ENCODE measurements at places on chromosomes 1 and 21.
A peak's percentile ranks its signal among the peaks of the same experiment; 100 is the strongest.

DNA sequence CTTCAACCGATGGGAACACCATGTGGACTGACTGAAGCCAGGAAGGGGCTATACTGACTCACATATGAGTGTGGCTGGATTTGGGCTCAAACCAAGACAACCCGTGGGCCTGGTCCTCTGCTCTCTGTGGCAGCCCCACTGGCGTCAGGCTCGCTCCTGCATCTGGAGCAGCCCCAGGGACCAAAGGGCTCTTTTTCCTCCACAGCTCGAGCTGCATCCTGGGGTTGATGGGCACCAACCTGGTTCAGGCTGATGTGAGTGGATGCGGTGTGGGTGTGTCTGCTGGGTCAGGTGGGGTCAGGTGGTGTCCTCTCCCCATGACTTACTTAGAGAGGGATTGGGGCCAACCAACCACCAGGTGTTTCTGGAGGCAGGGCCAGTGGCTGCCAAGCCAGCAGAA lies 303.0 kb upstream of the AJAP1 start:
- no peak for DNase-seq

DNA sequence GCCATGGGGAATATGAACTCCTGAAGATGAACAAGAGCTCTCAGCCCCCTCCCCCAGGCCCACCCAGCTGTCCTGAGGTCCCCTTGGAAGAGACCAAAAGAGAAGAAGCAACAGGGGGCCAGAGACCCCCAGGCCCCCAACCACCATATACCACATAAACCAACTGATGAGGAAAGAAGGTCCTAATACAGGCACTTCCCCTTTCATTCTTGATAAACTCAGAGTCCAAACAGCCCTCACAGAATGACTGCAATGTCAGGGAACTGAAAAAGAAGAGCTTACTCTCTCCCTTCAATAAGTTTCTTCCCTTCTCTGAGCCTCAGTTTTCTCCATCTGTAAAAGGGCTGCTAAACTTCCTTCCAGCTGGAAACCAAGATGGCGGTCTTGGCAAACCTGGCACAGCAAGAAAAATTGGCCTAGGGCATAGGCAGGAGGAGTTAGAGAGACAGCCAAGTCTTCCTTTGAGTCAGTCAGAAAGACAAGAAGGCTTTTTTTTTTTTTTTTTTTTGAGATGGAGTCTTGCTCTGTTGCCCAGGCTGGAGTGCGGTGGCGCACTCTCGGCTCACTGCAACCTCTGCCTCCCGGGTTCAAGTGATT lies 90.5 kb downstream of the VWA5B1 start:
- DNase-seq: no peak

GRCh38 chr1:78088015-78088414 lies 42.2 kb downstream of the GIPC2 start:
- DNase-seq: no peak

DNA sequence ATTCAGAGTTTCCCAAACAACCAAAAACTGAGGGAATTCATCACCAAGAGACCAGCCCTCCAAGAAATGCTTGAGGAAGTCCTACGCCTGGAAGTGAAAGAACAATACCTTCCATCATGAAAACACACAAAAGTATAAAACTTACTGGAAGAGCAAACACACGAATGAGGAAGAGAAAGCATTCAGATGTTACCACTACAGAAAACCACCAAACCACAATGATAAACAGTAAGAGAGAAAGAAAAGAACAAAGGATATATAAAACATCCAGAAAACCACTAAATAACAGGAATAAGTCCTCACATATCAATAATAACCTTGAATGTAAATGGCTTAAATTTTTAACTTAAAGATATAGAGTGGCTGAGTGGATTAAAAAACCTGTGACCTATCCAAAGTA lies 58.5 kb upstream of the BCL10 start:
- DNase-seq: no peak

GRCh38 chr1:204149107-204149506 lies 2.7 kb downstream of the ETNK2 start:
- DNase-seq: no peak

DNA sequence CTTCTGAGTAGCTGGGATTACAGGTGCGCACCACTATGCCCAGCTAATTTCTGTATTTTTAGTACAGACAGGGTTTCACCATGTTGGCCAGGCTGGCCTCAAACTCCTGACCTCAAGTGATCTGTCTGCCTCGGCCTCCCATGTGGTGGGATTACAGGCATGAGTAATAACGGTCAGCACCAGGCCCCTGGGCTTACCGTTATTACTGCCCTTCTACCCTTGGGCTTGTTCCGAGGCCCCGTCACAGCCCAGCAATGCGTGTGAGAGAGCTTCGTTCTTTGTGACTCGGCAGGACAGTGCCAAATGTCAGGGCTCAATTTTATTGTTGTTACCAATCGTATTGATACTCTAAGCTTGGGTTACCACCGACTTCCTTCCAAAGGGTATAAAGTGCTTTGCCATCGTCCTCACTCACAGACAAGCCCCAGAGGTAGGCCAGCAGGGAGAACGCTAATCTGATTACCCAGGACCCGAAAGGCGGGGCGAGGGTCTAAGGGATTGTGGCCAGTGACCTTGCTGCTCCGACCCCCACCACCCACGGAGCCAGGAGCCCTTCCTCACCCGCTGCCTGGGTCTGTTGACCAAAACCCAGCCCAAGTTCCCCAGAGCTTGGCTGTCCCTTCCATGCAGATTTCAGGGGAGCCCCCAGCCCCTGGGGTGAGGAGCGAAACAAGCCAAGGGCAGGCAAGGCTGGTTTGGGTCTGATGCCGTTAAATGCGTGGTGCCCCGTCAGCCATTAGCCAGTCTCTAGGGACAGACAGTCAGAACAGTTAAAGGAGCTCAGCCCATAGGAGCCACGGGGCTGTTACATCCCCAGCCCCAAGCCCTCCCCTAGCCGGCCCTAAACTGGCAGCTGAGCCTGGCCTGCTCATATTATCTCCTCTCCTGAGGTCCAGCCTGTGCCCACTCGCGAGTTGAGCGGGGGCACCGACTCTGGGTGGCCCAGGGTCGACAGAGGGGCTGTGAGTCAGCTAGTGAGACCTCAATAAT lies 54.9 kb upstream of the CASZ1 start:
- DNase-seq: no peak

- DNase-seq: no peak
Measured at GRCh38 chr21:34262469-34262845, 101.3 kb upstream of the KCNE2 start.

- DNase-seq: no peak
Measured at GRCh38 chr1:40945491-40945973, 34.0 kb upstream of the CTPS1 start.

GRCh38 chr1:45608175-45609156 lies 15.4 kb downstream of the CCDC17 start:
- peak; percentile 24 for DNase-seq

DNA sequence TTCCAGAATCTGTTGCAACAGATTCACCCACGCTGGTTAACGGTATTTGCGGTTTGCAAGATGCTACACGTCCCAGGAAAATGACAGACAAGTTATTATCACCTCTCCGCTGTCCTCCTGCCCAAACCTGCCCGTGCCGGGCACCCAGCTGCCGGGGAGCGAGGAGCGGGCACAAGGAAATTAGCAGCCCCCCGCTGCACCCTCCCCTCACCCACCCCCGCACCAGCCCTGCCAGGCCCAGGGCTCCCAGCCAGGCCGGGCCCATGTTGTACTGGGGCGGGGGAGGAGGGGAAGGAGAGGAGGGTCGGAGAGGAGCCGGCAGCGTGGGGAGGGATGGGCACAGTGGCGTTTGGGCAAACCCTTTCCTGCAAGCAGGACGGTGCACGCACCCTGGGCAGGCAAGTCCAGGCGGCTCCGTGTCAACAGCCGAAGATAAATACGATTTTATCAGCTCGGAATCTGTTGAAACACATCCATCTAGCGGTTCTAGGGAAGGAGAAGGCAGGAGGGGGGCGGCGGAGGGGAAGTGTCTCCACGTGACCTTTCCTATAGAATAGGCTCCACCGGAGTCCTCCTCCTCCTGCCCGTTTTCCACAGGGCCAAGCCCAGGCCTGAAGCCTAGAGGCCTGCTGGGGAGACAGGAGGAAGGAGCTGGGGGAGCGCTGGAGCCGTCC lies 35.1 kb upstream of the CCDC27 start:
- DNase-seq: no peak

GRCh38 chr1:65792669-65793358 lies at the start of gene PDE4B:
Gene PDE4B (plus strand): TSS chr1:65792895.
- no peak for DNase-seq

DNA sequence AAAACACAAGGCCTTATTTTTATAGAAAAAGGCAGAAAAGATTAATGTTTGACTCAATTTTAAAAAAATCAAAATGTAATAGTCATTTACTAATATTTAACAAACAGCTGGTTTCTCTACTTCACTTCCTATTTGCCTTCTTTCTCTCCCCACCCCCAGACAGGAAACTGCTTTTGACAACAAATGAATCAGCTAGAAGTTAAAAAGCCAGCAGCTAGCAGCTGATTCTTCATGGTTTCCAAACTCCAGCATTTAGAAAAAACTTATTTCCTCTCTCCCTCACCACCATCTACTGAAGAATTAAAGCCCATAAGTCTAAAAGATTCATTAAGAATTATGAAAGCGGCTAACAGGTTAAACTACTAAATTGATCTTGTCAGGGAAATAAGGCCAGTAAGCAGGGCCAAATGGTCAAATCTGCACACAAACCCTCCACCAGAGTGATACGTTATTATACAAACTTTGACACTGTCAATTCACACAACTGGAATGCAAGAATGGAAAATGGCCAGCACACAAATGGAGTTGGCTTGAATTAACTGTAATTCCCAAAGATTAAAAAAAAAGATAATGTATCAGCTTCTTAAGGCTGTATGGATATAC lies 4.0 kb downstream of the WDR26 start:
- no peak for DNase-seq

DNA sequence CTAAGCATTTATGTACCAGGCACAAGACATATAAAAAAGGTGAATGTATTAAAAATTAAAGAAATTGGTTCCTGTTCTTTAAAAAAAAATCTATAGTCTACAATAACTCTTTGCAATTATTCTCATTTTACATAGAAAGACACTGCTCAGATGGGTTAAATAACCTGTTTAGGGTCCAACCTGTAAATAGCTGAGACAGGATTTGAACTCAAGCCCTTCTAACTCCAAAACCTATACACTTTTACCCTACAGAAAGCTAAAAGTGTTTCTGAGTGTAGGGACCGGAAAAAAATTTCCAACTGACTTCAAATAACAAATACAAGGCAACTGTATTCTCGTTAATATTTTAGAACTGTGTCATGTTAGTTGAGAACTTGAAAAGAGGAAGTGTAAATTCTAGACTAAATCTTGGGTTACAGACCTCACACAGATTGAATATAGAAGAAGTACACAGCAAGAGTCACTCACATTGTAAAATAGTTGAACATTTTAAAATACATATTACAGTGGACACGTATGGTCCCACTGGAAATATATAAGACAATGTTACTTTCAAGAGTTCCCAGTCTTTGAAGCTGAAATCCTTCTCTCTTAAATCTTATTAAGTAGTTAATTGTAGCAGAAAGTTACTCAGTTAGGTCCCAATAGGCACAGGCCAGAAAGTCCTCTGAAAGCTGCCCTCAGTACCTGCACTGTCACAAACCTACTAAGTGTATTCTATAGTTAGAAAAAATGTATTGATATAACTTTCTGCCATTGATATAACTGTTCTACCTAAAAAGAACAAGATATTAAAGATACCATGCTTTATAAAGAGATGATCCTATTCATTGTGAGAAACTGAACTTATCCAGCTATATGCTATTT lies 7.3 kb downstream of the EDEM3 start:
- DNase-seq: no peak

DNA sequence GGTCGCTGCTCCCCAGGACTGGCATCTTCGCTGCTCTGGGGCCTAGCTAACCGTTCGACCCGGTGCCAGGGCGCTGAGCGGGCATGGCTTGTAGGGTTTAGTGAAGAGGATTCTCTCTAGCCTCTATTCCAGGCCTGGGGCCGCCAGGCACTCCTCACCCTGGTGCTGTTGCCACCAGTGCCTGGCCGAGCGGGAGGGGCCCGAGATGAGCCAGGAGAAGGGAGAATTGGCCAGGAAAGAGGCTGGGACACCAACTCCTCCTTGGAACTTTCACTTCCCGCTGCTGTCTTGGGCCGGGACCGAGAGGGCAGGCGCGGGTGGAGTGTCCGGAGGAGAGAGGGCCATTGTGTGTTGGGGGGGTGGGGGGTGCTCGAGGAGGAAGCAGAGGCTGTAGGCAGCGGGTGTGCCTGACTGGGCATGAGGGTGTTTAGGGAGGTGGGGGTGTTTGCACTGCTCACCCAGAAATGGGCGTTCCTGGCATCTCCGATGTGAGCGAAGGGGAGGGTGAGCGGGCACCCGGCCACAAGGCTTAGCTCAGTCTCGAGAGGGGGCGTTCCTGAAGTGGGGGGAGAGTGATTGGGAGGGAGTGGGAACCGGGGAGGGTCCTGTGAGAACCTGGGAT lies 772 bp downstream of the ADAM15 start:
- peak; percentile 85 for DNase-seq

DNA sequence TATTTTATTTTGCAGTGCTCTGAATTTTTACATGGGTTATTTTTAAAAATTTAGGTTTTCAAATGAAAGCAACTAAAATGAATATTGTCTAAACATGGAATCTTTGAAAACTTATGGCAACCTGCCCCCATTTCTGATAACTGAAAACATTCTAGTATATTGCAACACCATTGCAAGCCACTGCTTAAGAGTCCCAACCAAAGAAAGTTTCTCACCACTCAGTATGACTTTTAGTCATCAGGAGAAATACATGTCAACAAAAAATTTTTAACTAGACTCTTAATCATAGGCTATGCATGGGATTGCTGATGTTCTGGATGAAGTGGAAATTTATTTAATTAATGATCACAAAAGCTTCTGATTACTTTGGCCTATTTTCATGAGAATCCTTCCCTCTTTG lies 112.1 kb downstream of the TNFSF18 start:
- DNase-seq: no peak

DNA sequence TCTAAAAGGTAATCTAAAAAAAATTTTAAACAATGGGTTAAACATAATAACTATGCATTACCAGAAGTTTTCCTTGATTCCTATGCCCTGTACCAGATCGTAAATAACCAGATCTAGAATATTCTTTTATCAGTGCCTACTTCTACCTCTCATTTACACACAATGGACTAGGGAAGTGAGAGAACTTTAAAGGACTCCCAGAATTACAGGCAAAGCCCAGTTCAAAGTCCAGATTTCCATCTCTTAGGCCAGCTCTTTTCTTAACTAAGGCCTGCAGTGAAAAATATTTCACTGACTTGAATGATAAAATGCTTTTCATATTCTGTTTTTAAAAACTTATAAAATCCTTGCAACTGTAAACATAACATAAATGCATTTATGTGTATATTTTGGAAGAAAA lies 32.6 kb downstream of the ESRRG start:
- DNase-seq: no peak

DNA sequence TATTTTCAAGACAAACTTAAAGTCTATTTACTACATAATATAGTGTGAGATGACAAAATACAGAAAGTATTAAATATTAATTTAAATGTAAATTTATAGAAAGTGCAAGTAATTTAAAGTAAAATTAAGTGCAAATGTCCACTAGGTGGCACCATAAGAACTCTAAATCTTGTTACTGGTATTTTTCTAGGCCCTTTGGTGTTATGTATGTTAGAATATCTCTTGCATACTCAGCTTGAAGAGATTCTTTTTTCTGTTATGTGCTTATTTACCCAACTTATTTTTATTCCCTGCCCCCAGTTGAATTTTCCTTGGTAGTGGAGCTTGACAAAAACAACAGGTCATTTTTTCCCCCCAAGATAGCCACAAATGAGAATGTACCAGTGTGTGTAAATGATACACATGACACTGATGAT lies 71.5 kb downstream of the RPS6KC1 start:
- no peak for DNase-seq

All from left colon (tissue), 2 donors.